Stimulated activated CD4-positive, alpha-beta T cell treated with anti-CD3 and anti-CD28 coated beads, Interleukin-15, amount 100 ng/mL, for 24 hours (primary cell): ENCODE measurements at places on chromosomes 12 and 14.

- no peak for DNase-seq
These were observed 16.9 kb downstream of the LTBP2 start for GRCh38 chr14:74595006-74595735.

- no peak for DNase-seq
These were observed 200.6 kb downstream of the EFCAB11 start for GRCh38 chr14:89753828-89754412.

DNA sequence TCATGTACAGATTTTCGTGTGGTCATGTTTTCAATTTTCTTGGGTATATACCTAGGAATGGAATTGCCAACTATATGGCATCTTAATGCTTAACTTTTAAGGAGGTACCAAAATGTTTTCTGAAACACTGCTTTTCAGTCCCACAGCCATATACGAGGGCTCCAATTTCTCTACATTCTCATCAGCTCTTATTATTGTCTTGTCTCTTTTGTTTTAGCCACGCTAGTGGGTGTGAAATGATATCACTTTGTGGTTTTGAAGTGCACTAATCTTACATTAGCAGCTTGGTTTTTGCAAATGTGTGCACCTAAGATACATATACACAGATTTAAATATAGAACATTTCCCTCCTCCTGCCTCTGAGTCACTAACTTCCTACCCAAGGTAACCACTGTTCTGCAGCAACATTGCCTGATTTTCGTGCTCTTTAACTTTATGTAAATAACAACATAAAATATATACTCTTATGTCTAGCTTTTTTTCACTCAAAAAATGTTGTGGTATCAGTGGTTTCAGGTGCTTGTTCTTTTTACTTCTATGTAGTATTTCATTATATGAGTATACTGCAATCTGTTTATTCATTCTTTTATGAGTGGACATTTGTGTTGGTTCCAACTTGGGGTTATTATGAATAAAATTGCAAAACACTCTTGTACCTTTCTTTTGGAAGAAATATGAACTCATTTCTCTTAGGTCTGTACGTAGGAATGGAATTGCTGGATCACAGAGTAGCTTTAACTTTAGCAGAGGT, 73.1 kb downstream of the ZFP36L1 start:
- DNase-seq, result no peak

- DNase-seq, result no peak
These were observed 185.1 kb upstream of the VASH1 start for GRCh38 chr14:76576047-76576741.

GRCh38 chr14:65287264-65288131, 125.0 kb upstream of the FUT8 start:
- peak; percentile 79 for DNase-seq

GRCh38 chr14:91890291-91890749, 23.0 kb upstream of the TC2N start:
- no peak for DNase-seq

- DNase-seq, result peak; percentile 91
These were observed at the start of gene EVL for GRCh38 chr14:100065111-100065871. EVL (plus strand) TSS chr14:100065422; CDS start chr14:100065501, 79 bp downstream.

GRCh38 chr14:34874386-34875030, 652 bp downstream of the BAZ1A start:
- DNase-seq, result peak; percentile 71

DNA sequence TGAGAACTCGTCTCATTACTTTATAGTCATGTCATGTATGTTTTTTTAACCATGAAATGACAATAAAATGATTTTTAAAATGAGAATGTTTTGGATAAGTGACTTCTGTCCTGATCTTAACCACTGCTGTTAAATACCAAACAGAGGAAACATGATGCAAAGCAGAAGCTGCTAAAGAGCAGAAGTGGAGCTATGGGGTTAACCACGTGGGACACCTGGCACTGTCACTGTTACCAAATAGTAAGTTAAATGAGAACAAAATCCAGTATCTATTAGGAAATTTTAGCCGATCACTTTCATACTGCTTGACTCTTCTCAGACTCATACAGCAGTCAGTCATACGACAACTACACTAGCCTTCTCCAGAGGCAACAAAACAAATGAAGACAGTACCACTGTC, 82.4 kb downstream of the SCAF11 start:
- DNase-seq, result no peak

DNA sequence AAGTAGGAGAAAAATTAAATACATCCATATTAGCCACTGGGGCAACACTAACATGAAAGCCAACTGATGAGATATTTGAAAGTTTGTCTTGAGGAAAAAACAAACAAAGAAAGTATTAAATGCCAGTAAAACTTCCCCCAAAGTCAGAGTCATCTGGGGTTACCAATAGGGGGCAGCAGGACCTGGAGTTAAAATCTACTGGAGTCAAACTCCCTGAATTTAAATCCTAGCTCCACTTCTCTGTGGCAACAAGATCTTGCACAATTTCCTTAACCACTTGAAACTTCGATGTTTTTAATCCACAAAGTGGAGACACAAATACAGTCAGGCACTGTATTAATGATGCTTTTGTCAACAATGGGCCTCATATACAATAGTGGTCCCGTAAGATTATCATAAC, 14.4 kb downstream of the PLEKHG7 start:
- no peak for DNase-seq

DNA sequence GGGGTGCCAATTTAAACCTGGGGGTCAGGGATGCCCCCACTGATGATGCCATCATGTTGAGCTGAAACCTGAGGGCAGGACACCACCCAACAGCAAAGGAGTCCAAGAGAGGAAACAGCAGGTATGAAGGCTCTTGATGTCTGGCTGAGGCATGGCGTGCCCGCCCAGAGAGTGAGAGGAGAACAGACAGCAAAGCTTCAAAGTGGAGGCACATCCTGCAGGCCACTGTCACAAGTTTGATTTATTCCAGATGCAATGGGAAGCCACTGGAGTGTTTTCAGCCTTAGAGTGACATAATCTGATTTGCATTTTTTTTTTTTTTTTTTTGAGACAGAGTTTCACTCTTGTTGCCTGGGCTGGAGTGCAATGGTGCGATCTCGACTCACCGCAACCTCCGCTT, 34.8 kb downstream of the IRF2BPL start:
- no peak for DNase-seq

DNA sequence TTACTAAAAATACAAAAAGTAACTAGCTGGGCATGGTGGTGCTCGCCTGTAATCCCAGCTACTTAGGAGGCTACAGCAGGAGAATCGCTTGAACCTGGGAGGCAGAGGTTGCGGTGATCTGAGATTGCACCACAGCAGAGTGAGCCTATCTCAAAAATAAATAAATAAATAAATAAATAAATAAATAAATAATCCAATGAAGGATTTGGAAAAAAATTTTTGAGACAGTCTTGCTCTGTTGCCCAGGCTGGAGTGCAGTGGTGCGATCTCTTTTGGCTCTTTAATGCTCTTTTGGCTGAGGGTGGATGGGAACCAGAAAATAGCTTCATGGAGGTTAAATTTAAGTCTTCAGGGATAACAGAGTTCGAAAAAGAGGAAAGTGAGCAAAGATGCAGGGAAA, 11.7 kb downstream of the ATP5MC2 start:
- no peak for DNase-seq

- DNase-seq, result peak; percentile 3
These were observed 124.5 kb downstream of the PTPRO start for GRCh38 chr12:15446807-15447206.

DNA sequence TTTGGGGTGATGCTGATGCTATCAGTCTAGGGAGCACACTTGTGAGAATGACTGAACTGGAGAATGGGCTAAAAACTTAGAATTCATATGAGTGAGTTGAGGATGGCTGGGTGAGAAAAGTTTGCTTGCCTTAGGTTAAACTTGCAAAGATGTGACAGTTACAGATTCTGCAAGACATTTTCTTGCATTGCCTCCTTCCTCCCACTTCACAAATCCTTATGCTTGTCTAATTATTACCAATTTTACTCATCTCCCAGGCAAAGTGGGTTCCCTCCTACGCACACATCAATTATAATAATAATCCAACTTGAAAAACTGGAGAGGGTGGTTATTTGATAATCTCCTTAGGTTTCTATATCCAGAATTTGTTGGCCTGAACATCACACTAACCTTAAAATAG, 50.9 kb downstream of the ATP2B1 start:
- no peak for DNase-seq

DNA sequence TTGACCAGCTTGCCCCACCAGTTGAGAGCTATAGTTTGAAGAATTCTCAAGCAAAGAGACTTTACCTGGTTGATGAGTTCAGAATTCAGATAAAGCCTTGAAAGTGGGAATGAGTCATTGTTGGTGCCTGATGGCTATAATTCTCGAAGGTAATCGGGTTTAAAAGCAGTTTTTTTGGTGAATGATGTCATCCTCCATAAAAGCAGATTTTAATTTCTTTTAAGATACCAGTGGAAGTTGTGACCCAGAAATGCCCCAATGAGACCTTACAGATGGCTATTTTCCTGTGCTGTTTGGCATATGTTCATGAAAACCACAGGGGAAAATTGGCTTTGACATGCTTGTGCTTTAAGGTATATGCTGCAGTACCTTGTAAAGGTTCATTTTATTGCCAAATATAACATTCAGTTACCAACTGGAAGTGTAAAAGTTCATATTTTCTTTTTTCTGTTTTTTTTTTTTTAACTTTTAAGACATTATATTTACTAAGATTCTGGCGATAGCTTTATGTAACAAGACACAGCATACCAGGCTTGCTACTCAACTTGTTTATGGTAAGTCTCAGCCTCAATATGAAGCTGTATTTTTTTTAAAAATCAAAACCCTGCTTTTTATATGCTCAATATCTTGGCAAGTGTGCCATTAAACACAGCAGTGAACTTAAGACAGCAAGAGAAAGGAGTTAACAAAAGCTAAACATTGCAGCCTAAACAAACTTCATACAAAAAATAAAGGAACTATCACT, 119.3 kb downstream of the LMNTD1 start:
- DNase-seq, result no peak

GRCh38 chr14:68945190-68945584, 33.9 kb downstream of the ACTN1 start:
- no peak for DNase-seq

GRCh38 chr12:124140944-124141486, 153.9 kb upstream of the RFLNA start:
- no peak for DNase-seq

DNA sequence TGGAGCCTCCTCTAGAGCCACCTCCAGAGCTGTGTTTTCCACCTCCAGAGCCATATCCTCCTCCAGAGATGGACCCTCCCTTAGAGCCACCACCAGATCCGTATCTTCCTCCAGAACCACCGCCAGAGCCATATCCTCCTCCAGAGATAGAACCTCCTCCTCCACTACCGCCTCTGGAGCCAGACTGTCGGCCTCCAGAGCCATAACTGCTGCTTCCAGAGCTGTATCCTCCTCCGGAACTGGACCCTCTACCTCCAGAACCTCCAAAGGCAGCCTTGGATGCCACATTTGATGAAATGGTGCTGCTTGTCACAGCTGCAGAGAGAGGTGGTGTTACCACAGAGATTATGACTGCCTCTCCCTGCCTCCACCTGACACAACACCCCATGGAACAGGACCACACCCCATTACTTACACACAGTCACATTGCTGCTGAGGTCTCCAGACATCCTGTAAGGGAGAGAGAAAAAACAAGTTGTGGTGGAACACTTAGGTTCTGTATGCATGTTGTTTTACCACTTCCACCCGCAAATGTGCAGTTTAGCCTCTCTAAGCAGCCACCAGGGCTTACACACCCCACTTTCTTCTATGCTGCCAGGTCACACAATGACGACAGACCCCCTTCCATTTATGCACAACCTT, 6.8 kb downstream of the KRT2 start:
- DNase-seq, result peak; percentile 11

- DNase-seq, result no peak
These were observed 215.4 kb upstream of the RTL1 start for GRCh38 chr14:101118746-101119591.

GRCh38 chr12:75848431-75848925, 183.1 kb downstream of the PHLDA1 start:
- no peak for DNase-seq

GRCh38 chr14:21721504-21721903, 47.9 kb upstream of the OR4E1 start:
- DNase-seq, result no peak

DNA sequence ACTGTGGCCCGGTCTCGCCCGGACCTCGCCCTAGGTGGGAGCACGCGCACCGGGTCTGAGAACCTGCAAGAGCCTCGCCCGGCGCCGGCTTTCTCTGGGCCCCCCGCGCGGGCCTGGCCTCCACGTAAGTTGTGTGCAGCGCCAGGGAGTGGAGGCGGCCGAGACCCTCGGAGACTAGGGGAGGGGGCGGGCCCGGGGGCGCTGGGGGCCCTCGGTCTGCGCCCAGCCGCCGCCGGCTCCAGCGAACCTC, 183 bp upstream of the PRMT8 start:
- DNase-seq, result no peak

GRCh38 chr12:130859161-130859560, 12.7 kb upstream of the RAN start:
- DNase-seq, result no peak

- no peak for DNase-seq
These were observed 212.5 kb upstream of the DDHD1 start for GRCh38 chr14:53365486-53366130.

- no peak for DNase-seq
These were observed 76.5 kb downstream of the TGFB3 start for GRCh38 chr14:75905147-75905904.

DNA sequence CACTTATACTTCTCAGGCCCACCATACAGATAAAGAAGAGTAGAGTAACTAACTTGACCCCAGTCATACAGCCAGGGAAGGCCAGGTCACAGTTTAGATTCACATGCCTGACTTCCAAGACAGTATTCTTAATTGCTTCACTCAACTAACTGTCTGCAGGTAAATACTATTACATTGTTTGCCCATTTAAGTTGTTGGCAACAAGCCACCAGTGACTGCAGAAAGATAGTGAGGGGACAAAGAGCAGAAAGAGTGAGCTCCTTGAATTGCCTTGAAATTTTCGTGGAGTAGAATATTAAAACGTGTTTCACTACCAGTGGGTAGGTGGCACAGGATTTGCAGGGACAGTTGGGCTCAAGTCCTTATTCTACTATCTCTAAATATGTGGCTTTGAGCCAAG, 146.3 kb upstream of the RMST start:
- DNase-seq, result no peak

DNA sequence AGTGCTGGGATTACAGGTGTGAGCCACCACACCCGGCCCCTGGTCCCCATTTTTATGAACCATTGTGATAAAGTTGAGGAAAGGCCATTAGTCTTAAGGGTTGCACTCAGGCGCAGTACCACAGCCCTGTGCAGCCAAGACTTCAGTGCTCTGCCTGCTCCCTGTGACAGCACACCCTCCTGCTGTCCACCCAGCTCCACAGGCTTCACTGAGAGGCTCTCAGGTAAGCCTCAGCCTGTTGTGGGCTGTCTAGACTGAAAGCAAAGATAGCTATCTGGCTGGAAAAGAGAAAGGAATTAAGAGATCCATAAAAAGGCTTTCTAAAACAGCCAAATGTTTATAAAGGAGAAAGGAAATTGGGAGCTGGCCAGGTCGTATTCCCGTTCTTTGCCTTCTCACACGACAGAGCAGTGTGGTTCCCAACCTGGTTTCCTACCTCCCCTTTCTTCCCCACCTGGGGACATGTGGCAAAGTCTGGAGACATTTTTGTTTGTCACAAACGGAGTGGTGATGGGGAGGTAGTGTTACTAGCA, 19.1 kb upstream of the DNM1L start:
- DNase-seq, result no peak

- no peak for DNase-seq
These were observed 12.3 kb upstream of the CSAD start for GRCh38 chr12:53193040-53193439.
